ENCODE measurements at places on chromosomes 7 and 10. TPM values are rescaled to one million over a fixed set of nuclear protein-coding genes. Genes with fewer than 3 reads are reported as not detected.

GRCh38 chr7:11427686-11428273 lies 404.2 kb downstream of the THSD7A start:
- peak; percentile 9 for DNase-seq
- H3K27me3 ChIP-seq: peaks cover 1% of the 10 kb centered on the region
- no peak overlapping the region for H3K27ac ChIP-seq
- H3K4me1 ChIP-seq: no peaks in the 10 kb centered on the region
- no peak overlapping the region for H3K4me3 ChIP-seq
- peaks cover 6% of the 10 kb centered on the region for H3K36me3 ChIP-seq

DNA sequence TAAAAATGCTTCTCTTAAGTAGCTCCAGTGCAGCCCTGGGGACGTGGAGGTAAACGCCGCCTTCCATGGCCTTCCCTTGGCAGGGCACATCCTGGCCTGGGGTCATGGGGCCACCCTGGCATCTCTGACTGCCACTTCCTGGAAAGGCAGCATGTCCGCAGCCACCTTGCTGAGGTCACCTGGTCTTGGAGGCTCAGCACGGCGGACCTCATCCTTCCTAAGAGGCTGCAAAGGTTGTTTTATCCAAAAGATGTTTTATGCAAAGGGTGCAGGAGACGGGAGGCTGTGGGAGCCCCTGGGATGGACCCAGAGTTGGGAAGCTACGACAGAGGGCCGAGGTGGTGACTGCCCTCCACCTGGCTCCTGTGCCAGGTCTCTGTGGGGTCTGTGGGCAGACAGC lies 106.0 kb downstream of the TCERG1L start:
- H3K4me3 ChIP-seq: no peak overlapping the region
- DNase-seq: no peak
- peaks cover 8% of the 10 kb centered on the region for H3K36me3 ChIP-seq
- no peaks in the 10 kb centered on the region for H3K4me1 ChIP-seq
- peaks cover 10% of the 10 kb centered on the region for H3K27me3 ChIP-seq

DNA sequence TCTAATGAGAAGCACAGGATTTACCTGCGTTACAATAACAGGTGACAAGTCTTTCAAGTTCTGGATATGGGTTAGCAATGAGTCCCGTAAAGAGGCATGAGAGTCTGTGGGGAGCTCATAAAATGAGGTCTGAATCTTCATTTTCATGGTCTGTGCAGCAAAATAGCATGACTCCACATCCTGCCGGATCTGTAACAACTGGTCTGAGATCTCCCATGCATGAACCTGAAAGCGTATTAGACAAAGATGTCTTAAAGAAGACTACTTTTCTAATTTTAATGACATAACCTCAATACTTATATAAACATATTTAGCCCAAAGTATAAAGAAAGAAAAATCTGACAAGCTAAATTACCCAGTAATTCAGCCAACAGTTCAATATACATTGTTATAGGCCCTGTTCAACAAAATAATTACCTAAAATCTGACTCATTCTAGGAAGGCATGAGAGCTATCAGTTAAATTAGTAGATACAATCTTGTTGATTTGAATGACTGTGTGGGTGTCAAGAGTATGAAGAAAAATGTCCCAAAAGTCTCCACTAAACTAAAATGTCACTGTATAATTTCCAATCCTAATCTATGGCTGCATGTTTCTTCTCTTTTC lies 36.9 kb downstream of the TNPO3 start:
- DNase-seq: no peak
- peaks cover 14% of the 10 kb centered on the region for H3K36me3 ChIP-seq
- no peak overlapping the region for H3K27ac ChIP-seq
- no peaks in the 10 kb centered on the region for H3K27me3 ChIP-seq
- H3K4me3 ChIP-seq: no peak overlapping the region

- H3K4me3 ChIP-seq: no peak overlapping the region
- DNase-seq: peak; percentile 8
- H3K4me1 ChIP-seq: peaks cover 26% of the 10 kb centered on the region
- peak overlapping the region; percentile 48 for H3K27ac ChIP-seq
Observed at GRCh38 chr7:27375958-27376357, 133.4 kb downstream of the EVX1 start.

- peaks cover 7% of the 10 kb centered on the region for H3K4me1 ChIP-seq
- DNase-seq: no peak
- no peak overlapping the region for H3K27ac ChIP-seq
- H3K27me3 ChIP-seq: no peaks in the 10 kb centered on the region
- no peaks in the 10 kb centered on the region for H3K36me3 ChIP-seq
Observed at GRCh38 chr7:82676777-82677463, 233.3 kb upstream of the CACNA2D1 start.

The MYH16 gene
- not detected for total RNA-seq

The ADAM22 gene
- total RNA-seq: 14.6 TPM

The PHYHIPL gene
- 0.69 TPM for total RNA-seq

Measured in endothelial cell (in vitro differentiated cells).